Mesenchymal stem cell (in vitro differentiated cells and primary cell): ENCODE measurements at places on chromosomes 2 and 18.

- DNase-seq = no peak
Measured at GRCh38 chr18:29063346-29063745, 886.4 kb upstream of the CDH2 start.

- no peak for DNase-seq
Measured at GRCh38 chr2:225104321-225104720, 62.1 kb upstream of the DOCK10 start.

DNA sequence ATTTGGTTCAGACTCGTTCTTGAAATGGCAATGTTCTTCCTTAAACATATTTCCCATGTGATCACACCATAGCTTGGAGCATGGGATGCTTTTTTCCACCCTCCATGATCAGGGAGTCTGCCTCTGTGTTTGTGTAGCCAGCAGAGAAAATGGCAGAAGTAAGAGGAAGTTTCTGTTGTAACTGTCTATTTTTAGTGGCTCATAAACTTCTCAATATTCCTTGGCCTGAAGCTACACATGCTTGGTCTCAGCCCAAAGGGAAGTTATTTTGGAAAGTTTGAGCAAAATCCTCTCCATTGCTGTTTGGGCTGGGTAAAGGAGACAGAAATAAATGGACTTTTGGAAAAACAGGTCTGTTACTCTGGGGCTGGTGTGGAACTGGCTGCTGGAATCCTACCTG lies 33.4 kb upstream of the ITGA6 start:
- no peak for DNase-seq

DNA sequence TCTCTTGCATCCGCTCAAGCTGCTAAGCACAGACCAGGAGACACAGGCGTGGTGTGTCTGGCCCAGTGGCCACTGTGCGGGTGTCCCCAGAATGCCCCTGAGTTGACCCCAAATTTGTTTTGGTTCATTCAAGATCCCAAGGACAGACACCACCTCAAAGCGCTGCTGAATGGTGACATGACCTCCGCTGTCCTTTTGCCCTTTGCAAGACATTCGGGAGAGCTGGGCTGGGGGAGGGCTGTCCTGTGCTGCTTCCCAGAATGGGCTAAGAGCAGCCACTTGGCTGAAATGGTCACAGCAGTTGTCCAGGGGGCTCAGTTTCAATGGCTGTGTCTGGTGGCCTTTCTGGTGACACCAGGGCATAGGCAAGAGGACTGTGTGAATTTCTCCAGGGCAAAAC lies 84.1 kb downstream of the SMIM21 start:
- no peak for DNase-seq

DNA sequence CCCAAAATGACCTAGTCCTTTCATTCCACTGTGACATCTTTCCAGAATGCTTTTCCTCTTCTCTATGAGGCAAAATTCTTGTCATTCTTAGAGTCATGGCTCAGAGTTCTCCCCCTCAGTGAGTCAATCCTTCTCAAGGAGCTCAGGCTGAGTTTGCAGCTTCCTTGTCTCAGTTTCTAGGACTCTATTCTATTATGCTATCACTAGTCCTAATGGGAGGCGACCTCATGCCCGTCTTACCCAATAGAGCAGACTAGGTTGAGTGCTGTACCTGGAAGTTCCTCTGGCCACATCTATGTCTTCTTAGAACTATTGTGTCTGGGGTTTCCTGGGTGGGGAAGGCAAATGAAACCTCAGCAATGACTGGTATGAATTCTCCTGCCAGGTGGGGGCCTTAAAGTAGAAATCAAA lies 51.5 kb downstream of the HAUS1 start:
- DNase-seq = peak; percentile 69

- no peak for DNase-seq
Measured at GRCh38 chr2:144959416-144959815, 439.5 kb upstream of the ZEB2 start.

DNA sequence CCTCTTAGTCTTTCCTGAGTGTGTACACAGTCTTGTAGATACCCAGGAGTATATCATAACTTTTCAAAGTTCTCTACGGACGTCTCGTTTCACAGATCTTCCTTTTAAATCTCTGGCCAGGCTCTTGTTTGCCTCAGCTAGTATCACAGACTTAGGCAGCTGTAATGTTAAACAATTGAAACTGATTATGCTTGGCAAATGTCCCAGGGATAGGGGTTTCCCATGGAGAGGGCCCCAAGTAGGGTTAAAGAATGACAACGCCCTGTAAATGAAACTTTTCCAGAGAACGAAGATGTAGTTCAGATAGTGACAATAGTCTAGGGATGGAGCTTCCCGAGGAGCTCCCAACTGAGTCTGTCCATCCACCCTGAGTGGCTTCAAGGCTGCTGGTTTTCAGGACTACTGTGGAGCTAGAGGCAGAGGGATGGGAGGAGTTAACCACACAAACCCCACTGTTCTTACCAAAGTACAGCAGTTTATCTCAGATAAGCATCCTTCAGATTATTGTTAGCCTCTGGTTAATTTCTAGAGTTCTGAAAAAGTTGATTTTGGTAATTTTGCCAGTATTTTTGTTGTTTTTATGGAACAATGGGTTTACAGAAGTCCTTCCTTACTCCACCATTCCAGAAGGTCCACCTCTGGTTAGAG lies 9.1 kb downstream of the NEURL3 start:
- no peak for DNase-seq
